ENCODE measurements at places on chromosomes 7 and 10. TPM values are rescaled to one million over a fixed set of nuclear protein-coding genes. Genes with fewer than 3 reads are reported as not detected.

UCN3 gene
- not detected for total RNA-seq

ATOH7 gene
- total RNA-seq, result not detected

RNLS gene
- total RNA-seq, result 9.4 TPM

SPDYE2B gene
- total RNA-seq, result not detected

MUC3A gene
- 0.39 TPM for total RNA-seq

GPNMB gene
- 129 TPM for total RNA-seq

TMEM72 gene
- not detected for total RNA-seq

GARS1 gene
- total RNA-seq, result 56.5 TPM

SAP25 gene
- total RNA-seq, result 2.1 TPM

MAGI2 gene
- 17.9 TPM for total RNA-seq

CCDC186 gene
- 22.6 TPM for total RNA-seq

- H3K36me3 ChIP-seq, result no peaks in the 10 kb centered on the region
- H3K27me3 ChIP-seq, result no peaks in the 10 kb centered on the region
- no peak overlapping the region for H3K4me3 ChIP-seq
- no peaks in the 10 kb centered on the region for H3K4me1 ChIP-seq
Measured at GRCh38 chr10:117413928-117414618, 38.8 kb upstream of the PDZD8 start.

GRCh38 chr7:136055266-136055665 is 78.1 kb upstream of the MTPN start:
- H3K27me3 ChIP-seq, result no peaks in the 10 kb centered on the region
- no peak overlapping the region for H3K4me3 ChIP-seq
- no peak overlapping the region for H3K27ac ChIP-seq
- no peaks in the 10 kb centered on the region for H3K36me3 ChIP-seq
- DNase-seq, result no peak

DNA sequence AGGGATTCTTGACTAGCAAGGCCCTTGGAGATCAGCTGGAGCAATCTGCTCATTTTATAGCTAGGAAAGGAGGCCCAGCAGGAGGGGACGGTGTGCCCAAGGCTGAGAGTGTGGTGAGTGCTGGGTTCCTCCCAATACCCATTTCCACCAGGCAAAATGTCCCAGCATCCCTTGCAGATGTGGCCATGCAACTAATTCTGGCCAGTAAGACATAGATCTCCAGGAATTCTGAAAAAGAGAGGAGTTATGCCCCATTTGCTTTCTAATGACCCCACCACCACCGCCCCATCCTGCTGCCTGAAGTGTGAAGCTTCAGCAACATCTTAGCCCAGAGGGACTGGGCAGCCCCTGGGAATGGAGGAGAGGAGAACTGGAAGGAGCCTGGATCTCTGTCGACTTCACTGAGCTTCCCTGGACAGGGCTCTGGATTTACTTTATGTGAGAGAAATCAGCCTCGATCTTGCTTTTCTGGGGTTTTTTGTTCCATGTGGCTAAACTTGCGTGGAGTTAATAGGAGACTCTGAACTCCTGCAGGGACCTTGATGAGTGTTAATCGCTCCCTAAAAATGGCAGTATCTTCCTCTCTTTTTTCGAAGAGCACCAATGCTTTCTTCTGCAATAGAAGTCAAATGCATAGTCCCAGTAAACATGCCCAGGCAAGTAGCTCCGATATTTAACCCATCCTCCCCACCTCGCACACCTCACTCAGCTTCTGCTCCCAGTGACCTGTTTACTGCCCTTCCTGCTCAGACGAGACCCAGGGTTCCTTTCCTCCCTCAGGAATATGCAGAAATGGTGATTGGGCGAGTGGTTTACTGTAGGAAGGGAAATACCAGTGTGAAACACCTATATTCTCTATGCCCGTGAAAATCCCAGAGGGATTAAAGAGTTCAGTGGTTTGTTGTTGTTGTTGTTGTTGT is 127.5 kb upstream of the GPR26 start:
- DNase-seq, result no peak
- H3K4me3 ChIP-seq, result no peak overlapping the region
- no peaks in the 10 kb centered on the region for H3K4me1 ChIP-seq
- no peaks in the 10 kb centered on the region for H3K36me3 ChIP-seq

DNA sequence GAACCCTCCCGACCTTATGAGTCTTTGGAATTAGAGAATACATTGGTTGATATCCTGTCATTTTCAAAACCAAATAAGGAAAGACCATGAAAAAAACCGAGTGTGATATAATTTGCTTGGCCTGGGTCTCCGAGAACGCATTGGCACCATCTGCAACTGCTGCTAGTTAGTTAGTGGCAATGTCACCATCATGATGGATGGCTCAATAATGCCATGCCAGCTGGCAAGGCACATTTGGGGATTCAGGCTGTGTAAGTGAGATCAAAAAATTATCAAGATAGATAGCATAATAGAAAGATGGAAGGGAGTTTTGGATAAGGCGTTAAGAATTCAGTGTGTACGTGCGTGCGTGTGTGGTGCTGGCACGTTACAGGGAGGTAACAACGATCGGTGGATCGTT is 134.7 kb upstream of the TCERG1L start:
- no peak for DNase-seq
- H3K4me3 ChIP-seq, result no peak overlapping the region
- no peaks in the 10 kb centered on the region for H3K27me3 ChIP-seq
- no peaks in the 10 kb centered on the region for H3K4me1 ChIP-seq

DNA sequence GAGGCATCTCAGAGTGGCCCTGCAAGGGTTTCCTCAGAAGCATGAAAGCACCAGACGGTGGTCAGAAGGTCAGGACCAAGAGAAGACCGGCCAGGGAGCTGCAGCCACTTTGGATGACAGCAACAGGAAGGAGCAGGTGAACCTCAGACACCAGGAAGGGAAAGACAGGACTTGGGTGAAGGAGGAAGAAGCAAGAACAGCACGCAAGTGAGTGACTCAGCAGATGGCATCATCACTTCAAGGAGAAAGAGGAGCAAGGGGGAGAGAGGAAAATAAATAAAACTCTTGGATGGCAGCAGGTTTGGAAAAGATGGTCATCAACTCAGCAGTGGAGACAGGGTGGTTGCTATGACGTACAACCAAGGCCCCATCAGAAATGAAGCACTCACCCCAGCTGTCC is 31.6 kb downstream of the NCAPG2 start:
- H3K36me3 ChIP-seq, result no peaks in the 10 kb centered on the region
- no peak overlapping the region for H3K4me3 ChIP-seq

DNA sequence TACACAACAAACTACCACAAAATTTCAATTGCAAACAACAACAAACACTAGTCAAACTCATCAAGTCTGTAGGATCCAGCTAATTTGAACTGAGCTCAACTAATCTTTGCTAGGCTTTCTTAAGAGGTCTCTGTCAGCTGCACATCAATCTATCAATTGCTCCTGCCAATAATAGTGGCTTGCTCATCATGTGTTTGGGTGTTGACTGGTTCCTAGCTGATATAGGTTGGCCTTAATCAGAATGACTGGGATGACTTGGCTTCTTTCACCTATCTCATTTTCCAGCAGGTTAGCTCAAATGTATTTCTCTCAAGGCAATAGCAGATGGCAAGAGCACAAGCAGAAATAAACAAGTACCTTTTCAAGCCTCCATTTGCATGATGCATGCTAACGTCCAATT is 370.3 kb upstream of the NFE2L3 start:
- H3K27me3 ChIP-seq, result no peaks in the 10 kb centered on the region
- DNase-seq, result no peak
- H3K36me3 ChIP-seq, result no peaks in the 10 kb centered on the region
- H3K4me3 ChIP-seq, result no peak overlapping the region

DNA sequence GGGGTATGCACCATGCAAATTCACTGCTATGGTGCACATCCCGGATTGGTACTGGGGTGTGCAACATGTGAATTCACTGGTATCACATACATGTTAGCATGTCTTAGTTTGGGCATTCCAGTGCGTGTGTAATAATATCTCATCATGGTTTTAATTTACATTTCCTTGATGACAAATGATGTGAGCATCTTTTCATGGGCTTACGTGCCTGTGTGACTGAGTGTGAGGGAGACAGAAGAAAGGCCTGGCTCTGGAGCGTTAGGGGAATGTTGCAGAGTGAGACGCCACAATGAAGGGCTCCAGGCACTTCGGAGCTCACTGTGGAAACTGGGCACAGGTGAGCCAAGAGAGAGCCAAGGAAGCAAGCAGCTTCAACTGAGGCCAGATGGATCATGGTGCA is 162.6 kb downstream of the UBE2H start:
- H3K27ac ChIP-seq, result no peak overlapping the region
- DNase-seq, result no peak
- no peaks in the 10 kb centered on the region for H3K36me3 ChIP-seq
- no peak overlapping the region for H3K4me3 ChIP-seq

DNA sequence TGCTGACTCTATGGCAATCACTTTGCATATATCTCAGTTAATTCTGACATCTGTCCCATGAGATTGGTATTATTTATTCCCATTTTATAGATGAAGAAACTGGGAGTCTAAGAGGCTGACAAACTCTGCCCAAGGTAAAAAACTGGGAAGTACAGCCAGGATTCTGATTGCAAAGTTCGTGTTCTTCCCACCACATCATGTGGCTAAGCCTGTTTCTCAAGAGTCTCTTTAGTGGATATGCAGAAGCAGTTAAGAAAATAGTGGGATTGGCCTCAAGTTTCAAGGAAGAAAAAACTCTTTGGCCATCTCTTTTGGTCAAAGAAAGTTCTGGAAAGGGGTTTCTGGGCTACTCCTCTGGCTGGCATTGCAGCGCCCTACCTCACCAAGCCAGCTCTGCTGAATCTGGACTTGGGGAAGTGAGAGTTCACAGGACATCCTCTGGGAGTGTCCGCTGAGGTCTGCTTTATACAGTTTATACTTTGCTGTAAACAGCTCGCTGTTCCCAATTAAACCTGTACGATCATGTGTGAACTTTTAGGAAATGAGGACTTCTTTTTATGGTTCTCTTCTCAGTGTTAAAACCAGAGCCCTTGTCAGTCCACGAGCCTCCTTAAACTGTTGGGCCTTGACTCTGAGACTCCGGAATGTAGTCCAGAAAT is 12.2 kb upstream of the BMPR1A start:
- no peaks in the 10 kb centered on the region for H3K36me3 ChIP-seq
- no peak overlapping the region for H3K4me3 ChIP-seq
- H3K4me1 ChIP-seq, result peaks cover 4% of the 10 kb centered on the region
- DNase-seq, result no peak
- no peaks in the 10 kb centered on the region for H3K27me3 ChIP-seq
- H3K27ac ChIP-seq, result peak overlapping the region; percentile 44

DNA sequence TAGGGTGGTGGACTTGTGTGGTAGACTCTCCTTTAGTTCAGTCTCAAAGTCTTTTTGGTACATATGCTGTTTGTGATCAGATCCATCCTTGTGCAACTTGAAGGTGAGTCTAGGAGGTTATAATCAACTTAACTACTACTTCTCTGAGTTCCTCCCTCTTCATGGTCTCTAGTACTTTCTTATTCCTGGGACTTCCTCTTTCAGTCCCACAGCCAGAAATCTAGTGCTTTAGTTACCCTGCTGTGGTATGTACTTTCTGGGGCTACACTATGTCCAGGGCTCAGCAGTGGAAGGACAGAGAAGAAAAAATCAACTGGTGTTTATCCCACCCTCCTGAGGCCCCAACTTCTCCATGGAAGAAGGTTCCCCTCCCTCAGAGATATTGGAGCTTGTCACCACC is 19.4 kb upstream of the ATAD1 start:
- H3K27me3 ChIP-seq, result no peaks in the 10 kb centered on the region
- no peak overlapping the region for H3K27ac ChIP-seq
- DNase-seq, result no peak
- H3K4me3 ChIP-seq, result no peak overlapping the region
- no peaks in the 10 kb centered on the region for H3K36me3 ChIP-seq

DNA sequence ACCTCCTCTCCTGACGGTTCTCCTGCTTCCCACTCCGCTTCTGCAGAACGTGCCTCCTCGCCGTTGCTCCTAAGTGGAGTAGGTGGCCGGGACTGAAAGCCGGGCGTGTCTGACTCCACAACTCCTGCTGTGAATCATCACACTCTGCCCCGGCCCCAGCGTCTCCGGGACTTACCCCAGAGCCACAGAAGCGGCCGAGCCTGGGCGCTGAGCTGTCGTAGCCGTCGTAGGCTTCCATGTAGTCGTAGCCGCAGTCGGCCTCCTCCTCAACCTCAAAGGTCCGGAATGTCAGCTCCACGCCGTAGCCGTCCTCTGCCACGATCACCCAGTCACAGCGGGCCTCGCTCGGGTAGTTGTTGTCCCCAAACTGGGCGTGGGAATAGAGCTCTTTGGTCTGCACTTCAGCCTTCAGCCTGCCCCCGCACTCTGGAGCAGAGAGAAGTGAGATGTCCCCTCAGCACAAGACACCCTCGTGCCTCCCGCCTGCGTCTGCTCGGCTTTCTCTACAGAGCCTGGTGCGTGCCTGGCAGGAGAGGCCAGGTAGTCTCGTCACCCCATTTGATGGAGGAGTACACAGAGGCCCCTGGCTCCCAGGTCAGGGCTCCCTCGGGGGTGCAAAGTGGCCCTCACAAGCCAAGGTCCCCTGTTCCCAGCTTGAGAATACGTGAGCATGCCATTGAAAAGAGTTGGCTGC is 11.2 kb upstream of the OPALIN start:
- H3K4me3 ChIP-seq, result no peak overlapping the region
- no peak overlapping the region for H3K27ac ChIP-seq
- H3K27me3 ChIP-seq, result no peaks in the 10 kb centered on the region
- H3K36me3 ChIP-seq, result no peaks in the 10 kb centered on the region
- no peak for DNase-seq

- no peak overlapping the region for H3K4me3 ChIP-seq
- no peaks in the 10 kb centered on the region for H3K36me3 ChIP-seq
- no peaks in the 10 kb centered on the region for H3K27me3 ChIP-seq
- no peak for DNase-seq
- no peak overlapping the region for H3K27ac ChIP-seq
Measured at GRCh38 chr7:93060025-93060424, 57.8 kb downstream of the SAMD9 start.

- H3K4me1 ChIP-seq, result no peaks in the 10 kb centered on the region
- H3K4me3 ChIP-seq, result no peak overlapping the region
- peak; percentile 38 for DNase-seq
- no peak overlapping the region for H3K27ac ChIP-seq
- no peaks in the 10 kb centered on the region for H3K36me3 ChIP-seq
Measured at GRCh38 chr10:79025199-79025832, 43.5 kb upstream of the ZMIZ1 start.

DNA sequence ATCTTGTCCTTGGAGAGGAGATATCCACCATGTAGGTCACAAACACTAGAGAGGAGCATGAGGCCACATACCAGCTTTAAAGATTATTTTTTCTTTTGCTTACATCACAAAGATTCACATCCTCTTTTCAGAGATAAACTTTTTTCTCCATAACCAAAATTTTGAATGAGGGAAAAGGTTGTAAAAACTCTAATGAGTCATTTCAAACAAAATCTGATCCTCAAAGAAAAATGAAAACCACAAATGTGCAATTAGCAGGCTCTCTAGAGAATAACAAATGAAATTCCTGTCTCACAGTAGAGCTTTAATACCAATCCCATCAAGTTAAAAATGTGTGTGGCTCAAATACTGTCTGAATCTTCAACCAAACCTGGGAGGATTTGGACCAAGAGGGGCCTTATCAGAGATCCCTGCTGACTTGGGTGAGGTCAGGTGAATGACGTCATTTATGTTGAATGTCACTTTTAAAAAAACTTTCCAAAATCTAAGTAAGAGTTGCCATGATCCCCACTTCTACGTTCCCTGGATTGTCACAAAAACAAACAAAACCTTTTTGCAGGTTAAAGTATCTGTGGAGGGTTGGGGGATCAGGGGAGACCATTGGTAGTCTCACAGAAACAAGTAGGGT is 261.5 kb upstream of the NPSR1 start:
- no peak overlapping the region for H3K27ac ChIP-seq
- no peaks in the 10 kb centered on the region for H3K36me3 ChIP-seq
- no peak overlapping the region for H3K4me3 ChIP-seq
- no peaks in the 10 kb centered on the region for H3K27me3 ChIP-seq

All from aorta (tissue), 5 donors.